ENCODE measurements at places on chromosomes 6 and 20.

- no peak for DNase-seq
Measured at GRCh38 chr6:49524541-49524940, 24.8 kb downstream of the GLYATL3 start.

DNA sequence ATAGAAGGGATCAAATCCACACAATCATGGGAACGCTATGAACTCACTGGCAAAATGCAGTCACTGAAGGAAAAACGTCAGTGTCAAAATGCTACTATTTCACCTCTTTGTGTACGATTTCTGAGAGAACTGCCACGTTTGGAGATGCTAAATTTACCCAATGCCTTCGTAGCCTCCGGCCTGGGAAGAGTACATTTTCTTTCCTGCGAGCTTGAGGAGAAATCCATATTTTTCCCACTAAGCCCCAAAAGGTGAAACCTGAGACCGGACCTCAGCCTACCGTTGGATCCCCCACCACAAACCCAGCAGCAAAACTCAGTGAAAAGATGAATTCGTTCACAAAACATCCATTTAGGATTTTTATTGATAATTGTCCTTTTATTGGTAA lies 131.7 kb downstream of the GPX5 start:
- no peak for DNase-seq

- no peak for DNase-seq
Measured at GRCh38 chr6:50848989-50849795, 30.5 kb downstream of the TFAP2B start.

GRCh38 chr6:130111031-130111430 lies 92.7 kb downstream of the L3MBTL3 start:
- DNase-seq, result no peak

DNA sequence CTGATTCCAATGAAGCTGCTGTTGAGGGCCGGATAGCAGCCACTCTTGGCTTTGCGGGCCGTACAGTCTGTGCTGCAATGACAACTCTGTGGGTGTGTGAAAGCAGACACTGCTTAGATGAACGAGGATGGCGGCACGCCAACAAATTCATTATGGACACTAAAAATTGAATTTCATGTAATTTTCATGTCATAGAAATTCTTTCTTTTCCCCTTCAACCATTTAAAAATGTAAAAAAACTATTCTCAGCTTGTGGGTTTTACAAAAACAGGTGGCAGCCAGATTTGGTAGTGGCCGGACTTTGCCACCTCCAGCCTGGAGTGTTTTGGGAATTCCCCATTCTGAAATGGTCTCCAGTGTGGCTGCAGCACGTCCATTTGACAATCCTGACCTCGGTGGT lies 26.0 kb downstream of the MAS1 start:
- no peak for DNase-seq

DNA sequence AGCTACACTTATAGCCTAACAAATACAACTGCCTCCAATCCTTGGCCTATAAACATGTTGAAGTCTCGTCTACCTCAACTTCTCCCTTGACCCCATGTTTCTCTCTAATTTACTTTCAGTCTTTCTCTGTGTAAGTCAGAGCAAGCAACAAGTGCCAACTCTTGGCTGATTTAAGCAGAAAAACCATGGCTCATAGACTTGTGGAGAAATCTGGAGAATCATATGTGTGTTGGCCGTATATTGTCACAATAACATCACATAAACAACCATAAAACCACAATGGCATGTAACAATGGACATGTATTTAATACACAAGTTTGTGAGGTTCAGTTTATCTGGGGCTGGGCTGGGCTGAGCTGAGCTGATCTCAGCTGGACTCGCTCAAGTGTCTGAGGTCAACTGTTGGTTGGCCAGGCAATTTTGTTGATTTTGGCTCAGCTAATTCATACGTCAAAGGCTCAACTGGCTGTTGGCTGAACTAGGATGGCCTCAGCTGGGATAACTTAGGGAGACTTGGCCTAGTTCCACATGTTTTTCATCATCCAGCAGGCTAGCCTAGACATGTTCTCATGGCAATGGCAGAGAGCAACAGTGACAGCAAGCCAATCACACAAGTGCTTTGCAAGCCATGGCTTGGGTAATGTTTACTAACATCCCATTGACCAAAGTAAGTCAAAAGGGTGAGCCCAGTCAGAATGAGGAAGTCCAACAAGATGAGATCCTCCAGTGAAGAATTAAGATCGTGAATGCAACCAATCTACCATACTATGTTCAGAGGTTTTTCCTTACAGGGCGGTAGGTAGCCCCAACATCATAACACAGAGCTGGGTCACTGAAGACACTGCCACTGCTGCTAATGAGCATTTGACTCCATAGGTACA lies 12.9 kb upstream of the TBC1D22B start:
- no peak for DNase-seq

- DNase-seq, result no peak
Measured at GRCh38 chr20:33853507-33853813, 42.3 kb downstream of the CHMP4B start.

DNA sequence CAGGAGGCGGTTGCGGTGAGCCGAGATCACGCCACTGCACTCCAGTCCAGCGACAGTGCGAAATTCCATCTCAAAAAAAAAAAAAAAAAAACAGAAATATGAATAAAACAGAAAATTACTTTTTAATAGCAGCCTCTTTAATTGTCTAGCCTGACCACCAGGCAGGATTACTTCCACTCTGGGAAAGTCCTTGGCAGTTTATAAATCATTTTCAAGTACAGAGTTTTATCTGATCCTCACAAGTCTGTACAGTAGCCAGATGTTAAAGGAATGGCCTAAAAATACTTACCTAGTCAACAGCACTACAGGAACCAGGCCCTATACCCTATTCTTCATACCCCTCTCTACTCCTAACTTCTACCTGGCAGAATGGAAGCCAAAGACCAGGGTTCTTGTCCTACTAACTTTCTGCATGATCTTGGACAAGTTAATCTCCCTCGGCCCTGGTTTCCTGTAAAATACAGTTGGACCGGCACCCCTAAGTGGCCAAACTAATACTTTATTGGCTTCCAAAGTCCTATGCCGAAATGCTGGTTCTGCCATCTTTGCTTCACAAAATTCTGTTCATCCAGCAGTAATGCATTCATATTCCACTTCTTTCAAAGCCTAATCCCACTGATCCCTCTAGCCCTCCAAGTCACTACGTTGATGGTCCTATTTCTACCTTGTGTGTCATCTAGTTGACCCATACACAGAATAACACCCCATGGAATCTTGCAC lies 1.9 kb downstream of the EIF2S2 start:
- no peak for DNase-seq

DNA sequence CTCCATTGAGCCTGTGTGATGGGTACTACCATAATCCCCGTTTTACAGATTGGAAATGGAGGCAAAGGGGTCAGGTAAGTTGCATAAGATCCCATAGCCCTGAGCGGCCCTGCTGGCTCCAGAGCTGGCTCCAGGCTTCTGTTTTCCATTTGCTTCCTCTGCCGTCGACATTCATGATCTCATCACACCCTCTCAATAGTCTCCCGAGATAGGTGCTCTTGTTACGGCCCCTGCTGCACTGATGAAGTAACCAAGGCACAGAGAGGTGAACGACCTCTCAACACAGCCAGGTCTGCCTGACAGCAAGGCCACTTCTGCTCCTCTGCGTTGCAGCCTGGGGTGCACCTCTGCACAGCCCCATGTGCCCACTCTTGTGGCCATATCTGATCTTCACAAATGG lies 16.9 kb downstream of the CDH22 start:
- DNase-seq, result no peak

DNA sequence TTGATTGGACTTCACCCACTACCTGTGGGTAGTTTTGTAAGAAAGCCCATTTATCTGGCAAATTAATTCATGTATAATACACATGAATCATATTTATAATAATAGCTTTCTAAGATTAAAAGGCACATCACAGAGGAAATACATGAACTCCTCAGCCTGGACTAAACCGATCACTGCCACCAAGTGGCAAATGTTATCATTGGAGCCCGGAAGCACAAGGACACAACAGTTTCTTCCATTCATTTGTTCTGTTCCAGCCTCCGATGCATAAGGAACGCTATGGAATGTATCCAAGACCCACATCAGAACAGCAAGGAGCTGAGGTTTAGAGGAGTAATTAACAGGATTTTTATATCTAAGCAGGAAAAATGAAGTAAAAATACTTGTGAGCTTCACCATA lies 13.9 kb upstream of the IPCEF1 start:
- no peak for DNase-seq

- no peak for DNase-seq
Measured at GRCh38 chr6:148628251-148628650, 118.6 kb upstream of the UST start.

GRCh38 chr6:9978480-9978879 lies 436.4 kb downstream of the TFAP2A start:
- no peak for DNase-seq

DNA sequence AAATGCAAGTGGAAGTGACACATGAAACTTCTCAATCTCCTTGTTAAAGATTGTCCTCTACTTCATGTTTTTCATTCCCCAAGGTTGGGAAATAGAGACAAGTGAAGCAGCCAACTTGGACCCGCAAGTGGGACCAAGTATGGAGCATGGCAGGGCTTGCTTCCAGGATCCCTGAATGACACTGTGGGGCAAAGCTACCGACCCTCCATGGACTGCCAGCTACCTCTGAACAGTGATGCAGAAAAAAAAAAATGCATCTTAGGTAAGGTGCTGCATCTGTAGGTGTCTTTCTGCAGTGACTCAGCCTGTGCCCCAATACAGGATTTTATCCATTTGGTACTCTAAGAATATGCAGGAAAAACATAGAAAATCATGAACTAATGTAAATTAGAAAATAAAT lies 119.1 kb upstream of the ENPP5 start:
- no peak for DNase-seq

DNA sequence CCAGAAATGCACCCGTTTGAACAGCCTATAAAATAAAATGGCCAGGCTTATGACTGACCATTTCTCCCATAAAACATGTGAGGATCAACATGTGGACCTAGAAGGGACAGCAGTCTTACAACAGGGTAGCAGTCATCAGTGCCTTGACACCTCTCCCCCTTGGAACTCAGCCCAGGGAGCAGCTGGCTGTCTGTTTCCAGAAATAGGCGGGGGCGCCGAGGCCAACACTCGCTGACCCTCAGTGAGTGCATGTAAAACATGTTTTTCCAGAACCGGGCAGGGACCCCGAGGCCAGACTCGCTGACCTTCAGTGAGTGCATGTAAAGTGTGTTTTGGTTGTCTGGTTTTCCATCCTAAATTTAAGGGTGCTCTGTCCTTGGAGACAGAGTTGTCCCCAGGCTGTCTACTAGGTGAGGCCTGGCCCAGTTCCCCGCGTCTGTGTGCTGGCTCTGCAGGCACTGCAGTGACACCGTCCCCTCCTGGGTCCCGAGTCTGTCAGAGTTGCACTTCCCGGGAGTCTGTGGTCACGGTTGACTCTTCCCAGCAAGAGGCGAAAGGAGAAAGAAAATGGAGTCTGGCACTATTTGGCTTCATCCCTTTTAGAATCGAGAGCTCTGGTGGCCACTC lies 19.8 kb upstream of the ADRM1 start:
- no peak for DNase-seq

DNA sequence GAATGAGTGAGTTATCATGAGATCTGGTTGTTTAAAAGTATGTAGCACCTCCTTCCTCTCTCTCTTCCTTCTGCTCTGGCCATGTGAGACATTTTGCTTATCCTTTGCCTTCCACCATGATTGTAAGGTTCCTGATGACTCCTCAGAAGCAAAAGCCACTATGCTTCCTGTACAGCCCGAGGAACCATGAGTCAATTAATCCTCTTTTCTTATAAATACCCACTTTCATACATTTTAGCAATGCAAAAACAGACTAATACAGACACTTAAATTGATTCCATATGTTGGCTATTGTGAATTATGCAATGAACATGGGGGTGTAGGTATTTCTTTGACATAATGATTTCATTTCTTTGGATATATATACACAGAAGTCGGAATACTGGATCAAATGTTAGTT lies 792.8 kb upstream of the EYS start:
- no peak for DNase-seq

GRCh38 chr6:87669051-87669450 lies 33.0 kb downstream of the AKIRIN2 start:
- DNase-seq, result no peak

DNA sequence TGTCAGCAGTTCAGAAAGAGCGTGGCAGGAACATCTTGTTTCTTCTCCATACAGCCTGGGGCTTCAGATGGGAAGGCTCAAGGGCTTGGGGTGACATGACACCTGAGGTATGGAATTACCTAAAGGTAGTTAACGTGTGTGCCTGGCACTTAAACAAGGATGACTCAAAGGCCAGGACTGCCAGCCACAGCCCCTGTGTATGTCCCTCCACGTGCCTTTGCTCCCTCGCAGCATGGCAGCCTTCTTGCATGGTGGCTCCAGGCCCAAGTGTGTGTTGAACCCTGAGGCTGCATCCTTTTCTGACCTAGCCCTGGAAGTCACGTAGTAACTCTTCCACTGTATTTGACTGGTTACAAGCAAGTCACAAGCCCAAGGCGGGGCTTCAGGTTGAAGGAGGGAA lies 33.6 kb upstream of the MYL9 start:
- DNase-seq, result no peak

DNA sequence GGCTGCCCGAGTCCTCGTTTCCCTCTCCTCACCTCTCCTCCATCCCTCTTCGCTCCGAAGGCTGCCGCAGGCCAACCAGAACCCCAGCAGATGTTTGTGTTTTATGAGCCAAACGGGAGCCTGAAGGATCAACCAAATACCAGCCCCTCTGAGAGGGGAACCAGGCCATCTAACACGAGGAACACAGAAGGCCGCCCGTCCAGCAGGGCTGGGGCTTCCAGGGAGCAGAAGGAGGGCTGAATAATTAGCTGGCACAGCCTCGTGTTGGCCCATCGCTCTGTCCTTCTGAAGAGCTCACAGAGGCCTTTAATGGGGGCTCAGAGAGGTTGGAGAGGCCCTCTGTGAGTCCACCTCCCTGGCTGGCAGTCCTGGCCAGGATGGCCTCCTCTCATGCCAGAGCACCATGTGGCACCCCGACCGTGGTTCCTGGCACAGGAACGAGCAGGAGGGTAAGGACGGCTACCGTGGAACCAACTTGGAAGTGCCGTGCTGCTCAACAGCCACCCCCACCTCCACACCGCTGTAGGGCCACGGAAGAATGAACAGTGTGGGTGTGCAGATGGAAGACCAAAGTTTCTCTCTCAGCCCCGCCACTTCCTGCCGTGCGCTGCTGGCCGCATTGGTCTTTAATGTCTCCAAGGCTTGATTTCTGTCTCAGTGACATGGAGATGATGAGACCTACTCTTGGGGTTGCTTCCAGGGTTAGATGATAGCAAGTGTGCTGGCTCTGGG lies 155.2 kb downstream of the SCML4 start:
- no peak for DNase-seq

DNA sequence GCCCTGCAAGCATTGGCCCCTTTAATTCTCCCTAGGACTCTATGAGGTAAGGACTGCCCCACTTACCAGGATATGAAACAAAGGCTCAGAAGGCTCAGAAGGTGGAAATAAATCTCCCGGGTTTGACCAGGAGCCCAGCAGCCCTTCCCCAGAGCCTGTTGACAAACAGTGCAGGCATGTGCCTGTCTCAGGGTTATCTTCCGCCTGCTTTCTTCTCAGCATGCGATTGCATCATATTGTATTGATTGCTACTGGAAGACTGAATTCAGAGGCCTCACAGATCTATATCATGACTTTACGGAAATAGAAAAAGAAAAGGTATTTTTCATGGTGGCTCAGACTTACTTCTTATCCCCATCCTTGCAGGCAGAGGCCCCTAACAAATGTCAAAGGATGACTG lies 92.7 kb downstream of the PHACTR3 start:
- no peak for DNase-seq

- DNase-seq, result no peak
Measured at GRCh38 chr6:38477680-38478260, 162.0 kb downstream of the BTBD9 start.

GRCh38 chr6:146693342-146693741 lies 94.6 kb downstream of the ADGB start:
- no peak for DNase-seq

All from stimulated activated CD4-positive, alpha-beta T cell treated with anti-CD3 and anti-CD28 coated beads, Interleukin-1b, Interleukin-23, amount 100 ng/mL, for 4 hours (primary cell).